ENCODE measurements at places on chromosomes 11 and 22.

DNA sequence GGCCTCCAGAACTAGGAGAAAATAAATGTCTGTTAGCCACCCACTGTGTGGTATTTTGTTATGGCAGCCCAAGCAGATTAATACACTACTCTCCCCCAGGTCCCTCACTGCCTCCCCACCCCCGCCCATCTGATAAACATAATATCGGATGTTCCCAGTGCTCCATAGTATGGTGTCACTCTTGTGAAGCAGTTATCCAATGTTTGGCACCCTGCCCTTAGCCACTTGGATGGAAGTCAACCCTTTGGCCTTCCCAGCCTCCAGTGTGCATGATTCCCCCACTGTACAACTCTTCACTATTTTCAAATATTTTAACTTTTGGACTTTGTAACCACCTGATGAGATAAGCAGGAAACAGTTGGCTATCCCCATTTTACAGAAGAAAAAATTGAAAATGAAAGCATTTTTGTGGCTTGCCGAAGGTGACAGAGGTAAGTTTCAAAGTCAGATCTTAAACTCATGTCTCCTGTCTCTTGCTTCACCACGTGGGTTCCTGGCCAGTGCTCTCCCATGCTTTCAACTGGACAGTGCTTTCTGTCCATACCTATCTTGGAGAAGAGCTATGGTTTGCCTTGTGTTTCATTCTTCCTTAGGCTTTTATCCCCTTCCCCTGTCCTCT lies 53.2 kb downstream of the ALX4 start:
- no peak for DNase-seq

- DNase-seq, result no peak
Measured at GRCh38 chr11:30046578-30046945, 29.7 kb upstream of the KCNA4 start.

DNA sequence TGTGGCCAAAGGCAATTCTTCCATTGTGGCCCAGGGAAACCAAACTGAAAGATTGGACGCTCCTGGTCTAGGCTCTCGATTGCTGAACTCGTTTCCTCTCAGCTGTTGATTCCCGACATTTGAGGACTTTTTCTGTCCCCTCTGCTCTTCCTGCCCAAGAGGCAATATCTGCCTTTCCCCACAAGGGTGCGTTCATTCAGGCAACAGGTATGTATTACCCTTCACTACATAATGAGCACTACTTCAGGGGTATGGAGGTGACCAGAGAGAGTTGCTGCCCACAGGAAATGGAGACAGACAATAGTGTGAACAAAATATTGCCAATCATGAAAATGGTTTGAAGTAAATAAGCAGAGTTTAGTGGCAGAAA lies 8.2 kb downstream of the PTH start:
- DNase-seq, result peak; percentile 49

GRCh38 chr11:102429691-102430090 lies 22.9 kb downstream of the TMEM123 start:
- no peak for DNase-seq

GRCh38 chr11:123228496-123229163 lies 33.6 kb upstream of the CLMP start:
- DNase-seq, result peak; percentile 19

GRCh38 chr11:128663824-128664223 lies 30.0 kb upstream of the FLI1 start:
- DNase-seq, result no peak

DNA sequence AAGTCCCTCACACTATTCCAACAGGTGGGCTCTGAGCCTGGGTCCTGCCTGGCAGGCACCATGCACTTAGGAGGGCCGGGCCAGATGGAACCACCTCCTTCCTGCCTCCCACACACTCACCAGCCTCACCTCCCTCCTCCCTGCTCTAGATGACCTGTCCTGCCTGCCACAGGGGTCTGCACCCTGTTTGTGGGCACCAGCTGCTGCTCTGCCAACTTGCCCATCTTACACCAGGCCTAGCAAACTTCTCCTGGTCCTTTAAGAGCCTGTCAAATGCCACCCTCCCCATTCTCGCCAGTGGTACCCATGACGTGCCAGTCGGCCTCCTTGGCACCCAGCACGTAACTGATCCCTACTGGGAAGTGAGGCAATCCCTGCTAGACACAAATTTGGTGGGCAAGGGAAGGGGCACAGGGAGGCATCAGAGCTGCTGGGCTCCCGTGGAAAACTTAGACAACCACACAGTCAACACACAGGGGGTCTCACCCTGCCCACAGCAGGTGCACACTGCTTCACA lies 3.1 kb downstream of the MOB2 start:
- no peak for DNase-seq

GRCh38 chr11:16494918-16495691 lies 138.8 kb upstream of the SOX6 start:
- DNase-seq, result no peak

DNA sequence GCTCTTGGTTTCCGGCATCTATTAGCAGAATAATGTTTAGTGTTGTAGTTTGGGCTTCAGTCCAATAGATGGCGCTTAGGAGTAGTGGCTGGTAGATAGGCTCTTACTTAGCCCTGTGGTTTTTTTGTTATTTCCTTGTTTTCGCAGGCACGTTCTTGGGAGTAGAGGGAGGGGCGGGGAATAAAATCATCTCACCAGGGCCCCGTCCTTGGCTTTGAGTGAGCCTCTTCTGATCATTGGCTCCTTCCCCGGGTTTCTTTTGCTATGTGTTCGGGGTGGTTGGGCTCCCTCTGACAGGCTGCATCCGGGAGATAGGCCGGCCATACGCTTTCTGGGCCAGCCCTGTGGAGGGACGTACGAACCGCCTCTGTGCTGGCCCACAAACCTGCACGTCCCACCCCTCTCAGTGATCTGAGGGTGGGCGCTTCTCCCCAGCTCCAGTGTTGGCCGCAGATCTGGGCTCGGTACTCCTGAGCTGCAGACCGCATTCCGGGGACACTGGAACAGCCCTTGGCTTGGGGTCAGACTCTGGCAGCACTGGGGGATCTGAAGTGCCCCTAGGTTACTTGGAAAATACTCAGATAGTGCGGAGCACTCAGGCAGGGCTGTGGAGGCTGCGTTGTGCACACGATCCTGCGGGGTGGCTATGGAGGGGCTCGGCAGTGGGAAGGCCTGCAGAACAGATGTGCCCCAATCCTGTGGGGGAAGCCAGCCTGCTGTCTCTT lies 217.0 kb downstream of the DYNC2H1 start:
- peak; percentile 85 for DNase-seq

DNA sequence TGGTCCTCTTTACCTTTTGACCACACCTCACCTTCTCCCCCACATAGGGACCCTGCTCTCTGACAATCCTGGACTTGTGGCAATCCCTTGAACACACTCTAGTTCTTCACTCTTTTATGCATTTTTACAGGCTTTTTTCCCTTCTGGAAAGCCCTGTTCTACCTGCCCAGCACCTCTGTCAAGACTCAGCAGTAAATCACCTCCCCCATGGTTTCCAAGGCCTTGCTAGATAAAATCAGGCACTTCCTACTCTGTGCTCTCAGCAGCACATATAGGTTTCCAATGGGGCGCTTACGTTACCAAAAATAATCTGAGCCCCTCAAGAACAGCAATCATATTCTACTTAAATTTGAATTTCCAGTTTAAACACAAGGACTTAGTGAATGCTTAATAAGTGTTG lies 53.9 kb downstream of the ETS1 start:
- no peak for DNase-seq

DNA sequence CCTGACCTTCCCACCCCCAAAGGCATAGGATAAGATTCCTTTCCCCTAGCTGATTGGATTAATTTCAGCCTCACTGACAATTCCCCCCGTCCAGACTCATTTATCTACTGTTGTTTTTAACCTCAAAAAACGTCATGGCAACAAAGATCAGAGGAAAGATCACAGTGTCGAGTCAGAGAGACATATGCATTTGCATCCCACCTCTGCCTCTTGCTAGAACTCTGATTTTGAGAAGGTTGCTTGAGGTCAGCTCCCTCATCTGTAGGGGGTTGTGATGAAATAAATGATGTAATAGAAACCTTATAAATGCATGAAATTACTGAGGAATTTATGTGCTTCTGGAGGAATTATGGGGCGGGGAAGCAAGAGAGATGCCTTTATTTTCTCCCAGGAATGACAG lies 53.3 kb upstream of the SYN3 start:
- DNase-seq, result peak; percentile 13

GRCh38 chr11:131808470-131808869 lies 438.1 kb downstream of the NTM start:
- no peak for DNase-seq

DNA sequence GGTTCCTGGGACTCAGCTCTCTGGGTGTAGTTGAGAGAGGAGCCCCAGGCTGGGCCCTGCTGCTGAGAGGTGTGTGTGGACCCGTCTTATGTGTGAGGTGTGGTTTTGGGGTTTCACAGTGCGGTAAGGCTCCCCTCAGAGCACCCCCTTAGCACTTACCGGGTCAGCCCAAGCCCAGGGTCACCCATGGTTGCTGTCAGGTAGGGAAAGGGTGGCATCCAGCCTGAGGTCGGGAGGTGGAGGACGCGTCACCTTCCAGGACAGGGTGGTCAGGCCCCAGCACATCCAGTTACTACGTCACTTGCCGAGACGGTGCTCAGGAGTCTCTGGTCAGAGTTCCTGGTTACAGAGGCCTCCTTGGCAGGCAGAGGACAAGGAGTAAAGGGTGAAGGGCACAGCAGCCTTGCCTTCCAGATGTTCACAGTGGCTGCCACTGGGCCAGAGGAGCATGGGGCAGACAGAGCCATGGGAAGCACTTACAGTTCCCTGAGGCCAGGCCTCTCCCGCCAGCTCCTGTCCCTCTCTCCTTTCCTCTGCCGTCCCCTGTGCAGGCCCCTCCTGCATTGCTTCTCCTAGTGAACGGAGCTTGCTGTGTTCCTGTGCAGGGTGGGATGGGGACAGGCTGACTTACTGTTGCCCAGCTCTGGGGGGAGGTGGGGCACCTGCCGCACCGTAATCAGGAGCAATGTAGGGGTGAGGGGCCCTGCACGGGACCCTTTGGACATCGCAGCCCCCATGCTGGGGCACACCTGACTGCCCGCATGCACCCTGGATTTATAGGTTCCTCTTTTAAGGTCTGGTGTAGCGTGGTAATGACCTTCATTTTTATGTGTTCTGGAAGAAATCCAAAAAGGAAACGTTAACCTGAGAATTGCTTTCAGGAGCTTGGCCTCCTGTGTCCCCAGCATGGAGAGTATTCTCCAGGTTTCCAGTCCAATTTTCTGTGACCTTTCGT lies 285.9 kb downstream of the TBC1D22A start:
- DNase-seq, result no peak

DNA sequence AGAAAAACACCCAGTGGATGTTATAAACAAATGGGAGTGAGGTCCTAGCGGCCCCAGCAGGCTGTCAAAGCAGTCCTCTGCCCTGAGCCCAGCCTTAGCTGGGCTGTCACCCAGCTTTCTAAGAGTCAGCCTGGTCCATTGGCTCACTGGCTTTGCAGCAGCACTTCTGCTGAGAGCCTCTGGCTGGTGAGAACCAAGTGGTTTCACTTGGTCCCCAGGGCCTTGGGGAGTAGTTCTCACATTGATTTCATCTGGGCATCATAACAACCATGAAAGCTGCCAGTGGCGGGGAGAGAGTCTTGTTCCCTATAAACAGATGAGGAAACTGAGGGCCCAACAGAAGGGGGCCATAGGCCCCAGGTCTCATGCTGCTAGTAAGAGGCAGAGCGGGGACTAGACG lies 11.4 kb downstream of the SEC14L6 start:
- no peak for DNase-seq

DNA sequence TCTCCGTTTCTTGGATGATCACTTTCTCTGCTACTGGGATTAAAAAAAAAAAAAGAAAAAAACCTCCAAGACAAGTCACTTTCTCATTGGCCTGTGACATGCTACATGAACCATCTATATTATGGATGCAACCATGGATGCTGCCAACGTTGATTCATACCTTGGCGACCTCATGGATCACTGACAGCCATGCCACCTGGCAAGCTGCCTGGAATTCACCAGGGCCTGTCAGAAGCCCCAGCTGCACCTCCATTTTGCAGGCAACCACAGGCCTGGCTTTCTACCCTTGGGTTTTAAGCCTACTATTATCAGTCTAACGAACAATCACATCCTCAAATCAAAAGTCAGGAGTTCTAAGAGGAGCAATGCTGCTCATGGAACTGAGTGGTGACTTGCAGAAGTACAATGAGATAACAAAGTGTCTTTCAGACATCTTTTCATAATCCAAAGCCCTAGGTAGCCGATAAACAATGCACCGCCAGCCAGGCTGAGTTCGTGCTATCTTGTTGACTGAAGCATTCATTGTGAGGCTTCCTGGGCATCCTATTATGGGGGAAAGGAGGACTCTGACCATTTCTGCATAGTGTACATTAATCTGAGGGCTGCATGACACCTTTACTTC lies 48.0 kb upstream of the CADM1 start:
- no peak for DNase-seq

DNA sequence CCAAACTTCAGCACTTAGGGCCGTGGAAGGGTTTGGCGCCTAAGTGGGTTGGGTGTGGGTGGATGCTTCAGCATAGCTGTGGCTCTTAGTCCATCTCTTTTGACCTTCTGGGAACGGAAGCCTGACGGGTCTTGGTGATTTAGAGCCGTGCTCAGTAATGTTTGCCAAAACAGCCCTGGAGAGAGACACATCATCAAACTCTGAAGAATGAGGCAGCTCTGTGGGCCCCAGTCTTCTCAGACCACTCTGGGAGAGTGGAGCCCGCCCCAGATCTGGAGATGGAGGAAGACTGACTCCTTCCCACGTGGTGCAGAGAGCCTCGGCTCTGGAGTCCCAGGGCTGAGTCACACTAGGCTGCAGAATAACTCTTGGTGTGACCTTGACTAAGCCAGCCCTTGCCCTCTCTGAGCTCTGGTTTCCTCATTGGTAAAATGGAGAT lies 168.9 kb downstream of the C11orf91 start:
- peak; percentile 99 for DNase-seq

DNA sequence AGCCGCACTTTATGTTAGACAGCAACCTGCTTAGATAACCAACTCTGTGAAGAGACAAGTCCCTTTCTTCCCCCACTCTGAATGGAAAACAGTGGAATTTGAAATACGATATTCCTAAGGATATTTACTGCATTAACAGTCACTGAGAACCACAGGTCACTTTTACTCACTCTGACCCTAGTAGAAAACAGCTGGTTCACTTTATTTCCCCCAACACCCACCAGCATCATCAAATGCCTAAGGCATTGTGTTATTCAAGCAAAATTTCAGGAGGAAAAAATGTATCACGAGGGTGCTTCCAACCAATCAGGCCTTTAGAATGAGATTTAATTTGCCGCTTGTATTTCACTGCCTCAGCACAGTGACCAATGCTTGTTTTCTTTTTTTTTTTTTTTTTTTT lies 1134.1 kb upstream of the CCDC90B start:
- peak; percentile 47 for DNase-seq

GRCh38 chr11:38824573-38824972 lies 2226.5 kb upstream of the RAG2 start:
- DNase-seq, result peak; percentile 0

- DNase-seq, result peak; percentile 57
Measured at GRCh38 chr11:28110821-28111200, 2.6 kb downstream of the METTL15 start.

- DNase-seq, result no peak
Measured at GRCh38 chr11:92154110-92154509, 70.5 kb upstream of the FAT3 start.
